GM23248 (cell line): ENCODE measurements at places on chromosomes 6 and 20. TPM values are rescaled to one million over a fixed set of nuclear protein-coding genes. Genes with fewer than 3 reads are reported as not detected.

LGSN gene
- total RNA-seq: not detected in 2 replicates

- DNase-seq: no peak
Measured at GRCh38 chr6:100730001-100730980, 150.8 kb downstream of the ASCC3 start.

DNA sequence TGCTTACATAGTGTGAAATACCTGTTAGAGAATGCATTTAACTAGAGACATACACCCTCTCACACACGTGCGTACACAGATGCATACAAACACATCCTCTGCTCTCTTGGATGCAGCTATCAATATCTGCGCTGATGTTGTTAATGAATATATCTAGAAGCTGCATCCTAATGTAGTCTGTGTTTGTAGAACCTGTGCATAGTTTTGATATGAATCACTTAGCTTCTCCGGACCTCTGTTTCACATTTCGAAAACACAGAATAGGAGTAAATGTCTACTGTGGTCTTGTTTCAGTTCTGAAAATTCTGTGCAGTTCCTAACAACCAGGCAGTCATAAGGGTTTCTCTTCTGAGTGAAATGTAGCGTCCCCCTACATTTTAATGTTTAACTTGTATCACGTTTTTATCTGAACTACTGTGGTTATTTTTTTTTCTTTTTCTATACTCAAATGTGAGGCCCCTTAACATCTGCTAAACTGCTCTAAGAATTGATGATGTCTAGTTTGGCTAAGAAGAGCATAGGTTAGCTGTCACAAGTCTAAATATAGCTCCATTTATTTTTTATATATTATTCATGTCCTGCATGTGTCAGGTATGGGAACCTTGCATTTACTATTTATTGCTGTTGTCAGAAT lies 254.5 kb downstream of the TMEM242 start:
- DNase-seq: no peak

DNA sequence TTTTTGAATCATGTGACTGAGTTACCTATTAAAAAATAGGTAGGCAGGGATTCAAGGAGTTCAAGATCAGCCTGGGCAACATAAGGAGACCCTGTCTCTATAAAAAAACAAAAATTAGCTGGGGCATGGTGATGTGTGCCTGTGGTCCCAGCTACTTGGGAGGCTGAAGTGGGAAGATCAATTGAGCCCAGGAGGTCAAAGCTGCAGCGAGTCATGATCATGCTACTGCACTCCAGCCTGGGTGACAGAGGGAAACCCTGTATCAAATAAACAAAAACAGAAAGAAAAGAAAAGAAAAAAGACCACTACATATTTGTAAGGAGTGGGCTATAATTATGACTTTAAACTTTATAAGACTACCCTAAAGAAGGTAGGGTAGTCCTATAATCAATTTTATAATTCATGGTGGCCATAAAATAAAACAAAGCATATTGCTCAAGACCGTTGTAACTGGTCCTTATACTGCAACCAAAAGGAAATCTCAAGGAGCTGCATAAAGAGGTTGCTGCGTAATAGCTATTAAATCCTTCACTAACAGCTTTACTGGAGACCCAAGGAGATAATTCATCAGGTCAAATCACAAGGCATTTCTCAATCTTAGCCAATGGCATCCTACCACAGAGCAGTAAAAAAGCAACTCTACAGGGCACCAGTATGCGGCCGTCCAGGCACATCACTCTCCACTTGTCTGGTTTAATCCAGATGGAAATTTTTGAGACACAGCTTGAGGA lies 13.5 kb downstream of the PIGU start:
- DNase-seq: no peak

RIPOR3 gene
- 0.76 TPM in 1 of 2 replicates, not detected in the other for total RNA-seq

GJA10 gene
- not detected in 2 replicates for total RNA-seq
